ENCODE measurements at places on chromosomes 13 and 19.

- no peak for DNase-seq
Observed at GRCh38 chr13:29887030-29887557, 36.7 kb upstream of the UBL3 start.

DNA sequence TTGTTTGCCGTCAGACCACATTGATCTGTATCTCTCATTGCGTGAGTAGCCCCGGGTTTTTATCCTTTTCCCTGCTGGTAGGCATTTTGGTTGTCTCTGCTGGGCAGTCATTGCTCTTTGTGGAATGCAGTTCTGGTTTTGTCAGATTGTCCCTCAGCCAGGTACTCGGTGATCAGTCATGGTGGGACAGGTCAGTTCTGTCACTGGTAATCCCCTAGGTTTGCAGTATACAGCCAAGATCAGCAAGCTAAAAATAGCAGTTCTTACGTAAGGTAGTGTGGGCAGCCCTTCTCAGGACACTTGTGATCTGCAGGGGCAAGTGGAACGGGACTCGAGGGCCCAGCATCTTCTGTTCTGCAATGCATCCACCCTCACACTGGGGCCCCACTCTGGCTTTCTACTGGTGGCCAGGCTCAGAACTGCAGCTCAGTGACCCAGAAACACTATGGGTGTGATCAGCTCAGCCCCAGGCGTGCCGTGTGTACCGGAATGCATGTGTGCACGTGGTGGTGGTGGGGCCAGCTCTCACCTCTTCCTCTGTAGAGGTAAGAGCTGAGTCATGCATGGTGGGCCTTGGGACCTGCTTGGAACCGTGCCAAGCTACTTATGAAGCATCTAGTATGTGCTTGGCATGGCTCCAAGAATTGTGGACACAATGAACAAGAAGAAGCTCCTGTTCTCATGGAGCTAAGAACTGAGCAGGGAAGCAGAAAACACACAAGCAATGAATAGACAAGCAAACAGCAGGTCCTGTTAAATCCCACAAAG lies 6.3 kb downstream of the PLEKHF1 start:
- peak; percentile 82 for DNase-seq

GRCh38 chr19:4369888-4370260 lies 26.5 kb downstream of the MPND start:
- peak; percentile 48 for DNase-seq

DNA sequence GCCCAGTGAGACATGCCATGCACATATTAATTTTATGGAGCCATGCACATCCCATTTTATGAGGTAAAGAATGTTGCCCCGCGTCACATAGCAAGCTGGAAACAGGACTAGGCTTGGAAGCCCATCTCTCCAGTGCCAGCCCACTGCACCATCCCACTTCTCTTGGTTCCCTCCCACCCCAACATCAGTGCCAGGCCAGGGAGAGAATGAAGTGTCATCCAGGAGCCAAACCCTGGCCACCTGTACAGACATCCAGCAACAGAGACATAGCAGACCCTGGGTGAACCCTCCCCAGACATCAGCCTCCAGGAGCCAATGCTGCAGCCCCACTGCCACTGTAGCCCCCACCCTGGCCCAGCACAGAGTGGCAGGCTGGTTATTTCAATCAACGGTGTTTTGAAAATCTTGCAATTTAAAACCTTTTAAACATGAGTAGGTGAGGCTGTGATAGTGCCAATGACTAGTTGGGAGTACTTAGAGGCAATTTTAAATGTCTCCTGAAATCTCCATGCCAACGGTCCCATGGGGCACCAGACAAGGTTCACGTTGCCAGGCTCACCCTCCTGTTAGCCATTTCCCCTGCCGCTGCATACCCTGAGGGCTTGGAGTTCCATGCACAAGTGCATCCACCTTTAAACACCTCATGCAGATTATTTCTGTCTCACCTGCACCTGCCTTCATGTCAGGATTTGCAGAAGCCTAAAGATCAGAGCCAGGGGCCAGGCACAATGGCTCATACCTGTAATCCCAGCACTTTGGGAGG lies 34.7 kb downstream of the VSTM2B start:
- DNase-seq: no peak

- DNase-seq: no peak
Observed at GRCh38 chr13:43132257-43132656, 108.9 kb downstream of the DNAJC15 start.

DNA sequence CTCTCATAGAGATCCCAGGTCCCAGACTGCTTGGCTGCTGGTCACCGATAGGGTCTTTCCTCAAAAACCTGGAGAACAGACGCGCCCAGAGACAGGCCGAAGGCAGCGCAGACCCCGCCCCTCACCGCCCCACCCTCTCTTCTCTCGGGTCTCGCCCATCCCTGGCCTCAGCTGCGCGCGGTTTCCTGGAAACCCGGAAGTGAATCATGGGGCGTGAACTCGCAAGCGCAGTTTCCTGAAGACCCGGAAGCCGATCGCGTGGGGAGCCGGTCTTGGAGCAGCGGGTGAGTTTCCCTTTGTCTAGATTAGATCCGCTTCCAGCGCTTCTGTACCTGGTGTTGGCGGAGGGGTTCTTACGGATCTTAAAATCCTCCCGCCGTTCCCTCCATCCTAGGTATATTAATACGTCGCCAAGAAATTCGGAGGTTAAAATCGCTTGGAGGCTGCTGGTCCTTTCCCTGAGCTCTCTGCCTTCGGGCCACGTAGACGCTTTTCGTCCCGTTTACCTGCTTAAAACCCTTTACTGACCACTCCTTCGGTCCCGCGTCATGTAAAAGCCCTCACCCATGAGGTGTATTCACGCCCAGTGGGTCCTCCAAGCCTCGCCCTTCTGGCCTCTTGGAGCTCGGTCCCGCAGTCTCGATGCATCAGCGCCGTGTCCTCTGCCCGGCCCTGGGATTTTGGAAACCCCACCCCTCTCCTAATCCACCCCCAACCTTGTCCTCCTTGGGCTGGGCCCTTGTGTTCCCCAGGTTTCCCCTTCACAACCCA lies at the start of gene ZNF578:
Gene ZNF578, plus strand, starts transcription at position 230 of the 771 bp plus-strand sequence. CDS start 48,293 bp downstream, outside the sequence.
- DNase-seq: peak; percentile 31

- peak; percentile 7 for DNase-seq
Observed at GRCh38 chr13:110455941-110456340, 105.6 kb downstream of the RAB20 start.

DNA sequence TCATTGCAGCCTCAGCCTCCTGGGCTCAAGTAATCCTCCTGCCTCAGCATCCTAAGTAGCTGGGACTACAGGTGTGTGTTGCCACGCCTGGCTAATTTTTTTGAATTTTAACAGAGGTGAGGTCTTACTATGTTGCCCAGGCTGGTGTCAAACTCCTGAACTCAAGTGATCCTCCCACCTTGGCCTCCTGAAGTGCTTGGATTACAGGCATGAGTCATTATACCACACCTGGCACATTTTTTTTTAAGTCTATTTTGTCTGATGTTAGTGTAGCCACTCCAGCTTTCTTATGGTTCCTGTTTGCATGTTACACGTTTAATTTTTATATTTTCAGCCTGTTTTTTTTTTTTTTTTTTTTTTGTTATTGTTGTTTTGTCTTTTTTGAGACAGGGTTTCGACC lies 24.8 kb downstream of the KDM4B start:
- no peak for DNase-seq

DNA sequence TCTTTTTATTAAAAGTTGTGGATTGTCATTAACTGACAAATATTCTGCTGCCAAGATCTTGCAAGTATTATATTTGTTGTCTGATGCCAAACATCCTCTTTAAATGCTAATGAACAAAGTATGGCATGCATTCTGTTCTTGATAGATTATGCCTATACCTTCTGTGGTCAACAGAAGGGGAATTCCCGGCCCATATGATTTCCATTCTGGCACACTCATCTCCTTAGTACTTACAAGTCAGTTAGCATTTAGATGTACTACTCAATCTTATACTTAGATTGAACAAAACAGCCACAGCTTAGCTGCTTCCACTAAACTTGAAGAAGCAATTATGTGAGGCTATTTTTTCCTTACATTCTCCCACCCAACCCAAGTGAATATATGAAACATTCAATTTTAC lies 246.1 kb upstream of the DACH1 start:
- DNase-seq: no peak

- DNase-seq: no peak
Observed at GRCh38 chr19:48964205-48965039, 687 bp upstream of the FTL start.

DNA sequence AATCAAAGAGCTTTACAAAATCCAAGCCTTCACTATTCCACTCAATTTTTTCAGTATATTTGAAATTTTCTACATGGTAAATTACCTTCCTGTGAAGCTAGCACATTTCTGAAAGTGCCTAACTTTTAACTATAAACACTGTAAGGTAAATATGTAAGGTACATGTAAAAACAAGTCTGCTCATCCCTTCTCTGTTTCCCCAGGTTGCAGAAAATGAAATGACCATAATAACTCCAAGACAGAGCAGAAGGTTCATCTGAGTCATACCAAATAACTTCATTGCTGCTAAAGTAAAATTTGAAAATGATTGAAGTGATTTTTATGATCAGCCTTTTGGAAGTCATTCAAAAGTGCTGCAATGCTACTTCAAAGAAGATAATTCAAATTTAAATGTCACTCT lies 28.6 kb downstream of the FGF14 start:
- DNase-seq: no peak

DNA sequence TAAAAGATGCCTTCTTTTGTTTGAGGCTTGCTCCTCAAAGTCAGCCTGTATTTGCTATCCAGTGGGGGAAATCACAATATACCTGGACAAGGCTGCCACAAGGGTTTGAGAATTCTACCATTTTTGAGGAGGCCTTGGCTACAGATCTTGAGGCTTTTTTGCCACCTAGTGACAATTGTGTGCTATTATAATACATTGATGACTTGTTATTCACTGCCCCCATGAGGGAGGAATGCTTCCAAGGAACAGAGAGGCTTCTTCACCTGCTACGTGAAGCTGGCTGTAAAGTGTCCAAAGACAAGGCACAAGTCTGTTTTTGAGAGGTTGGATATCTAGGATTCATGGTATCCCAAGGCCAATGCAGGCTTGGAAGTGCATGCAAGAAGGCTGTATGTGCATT lies 72.5 kb downstream of the ZNF708 start:
- DNase-seq: no peak

DNA sequence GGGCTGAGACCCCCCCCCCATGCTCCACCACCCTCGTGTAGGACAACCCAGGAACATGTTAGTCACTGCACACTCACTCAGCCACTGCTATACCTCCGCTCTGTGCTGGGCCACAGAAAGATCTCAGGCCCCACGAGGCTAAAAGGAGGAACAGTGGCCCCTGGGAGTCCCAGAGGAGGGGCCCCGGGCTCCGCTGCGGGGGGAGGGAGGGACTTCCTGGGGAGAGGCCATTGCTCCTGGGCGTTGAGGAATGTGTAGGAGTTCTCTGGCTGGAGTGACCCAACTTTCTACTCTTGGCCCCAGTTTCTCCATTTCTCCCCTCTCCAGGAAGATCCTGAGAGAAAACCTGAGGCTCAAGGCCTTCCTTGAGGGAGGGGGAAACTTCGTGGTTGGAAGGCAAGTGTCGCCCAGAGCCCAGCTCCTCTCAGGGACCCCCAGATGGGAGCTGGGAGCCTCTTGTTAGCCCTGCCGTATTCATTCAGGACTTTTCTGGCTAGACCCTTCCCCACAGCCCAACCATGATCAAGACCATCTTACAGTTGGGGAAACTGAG lies 13.6 kb downstream of the ONECUT3 start:
- DNase-seq: no peak

DNA sequence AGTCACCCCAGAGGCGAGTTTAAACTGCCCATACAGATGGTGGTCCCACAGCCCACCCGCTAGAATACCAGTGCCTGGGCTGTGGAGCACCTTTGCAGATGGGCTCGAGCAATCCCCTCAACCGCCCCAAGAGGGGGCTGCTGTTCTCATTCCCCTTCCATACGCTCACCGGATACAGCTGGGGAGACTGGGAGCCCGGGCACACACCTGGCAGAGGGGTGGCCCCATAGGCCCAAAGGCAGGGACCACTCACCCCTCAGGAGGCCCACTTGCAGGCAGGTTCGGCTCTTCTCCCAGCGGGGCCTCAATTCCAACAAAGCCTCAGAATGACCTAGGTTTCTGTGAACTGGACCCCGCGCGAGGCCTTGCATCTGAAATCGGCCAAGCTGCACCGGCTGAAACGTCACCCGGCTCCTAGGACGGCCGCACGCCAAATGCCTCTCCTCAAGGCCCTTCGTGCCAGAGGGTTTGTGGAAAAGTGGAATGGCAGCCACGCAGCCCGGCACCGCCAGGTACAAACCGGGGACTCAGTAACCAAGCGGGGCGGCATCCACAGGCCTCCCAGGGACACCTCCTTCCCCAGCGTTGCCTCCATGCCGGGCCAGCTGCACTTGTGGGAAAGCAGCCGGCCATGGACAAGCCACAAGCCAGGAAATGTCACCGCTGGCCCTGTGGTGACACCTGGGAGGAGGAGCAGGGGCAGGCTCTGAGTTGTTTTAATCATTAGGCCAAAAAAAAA lies 18.7 kb downstream of the MLLT1 start:
- DNase-seq: no peak

- DNase-seq: no peak
Observed at GRCh38 chr13:62799038-62799535, 1383.4 kb upstream of the PCDH20 start.

DNA sequence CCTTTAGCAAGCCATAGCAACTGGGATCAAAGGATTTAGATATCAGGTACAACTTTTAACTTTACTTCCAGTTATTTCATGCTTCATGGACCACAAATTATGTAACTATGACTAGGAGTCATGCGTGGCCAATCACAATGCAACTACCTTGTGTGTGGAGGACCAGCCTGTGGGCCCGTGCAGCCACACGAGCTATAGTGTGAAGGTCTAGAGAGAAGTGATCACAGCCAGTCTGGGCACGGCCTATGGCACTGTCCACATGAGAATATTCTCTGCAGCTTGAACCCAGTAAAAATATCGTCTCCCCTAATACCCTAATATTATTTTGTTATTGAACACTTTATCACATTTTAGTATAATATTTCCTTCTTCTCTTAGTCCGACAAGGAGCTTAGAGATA lies 464.9 kb upstream of the MIR17HG start:
- no peak for DNase-seq

DNA sequence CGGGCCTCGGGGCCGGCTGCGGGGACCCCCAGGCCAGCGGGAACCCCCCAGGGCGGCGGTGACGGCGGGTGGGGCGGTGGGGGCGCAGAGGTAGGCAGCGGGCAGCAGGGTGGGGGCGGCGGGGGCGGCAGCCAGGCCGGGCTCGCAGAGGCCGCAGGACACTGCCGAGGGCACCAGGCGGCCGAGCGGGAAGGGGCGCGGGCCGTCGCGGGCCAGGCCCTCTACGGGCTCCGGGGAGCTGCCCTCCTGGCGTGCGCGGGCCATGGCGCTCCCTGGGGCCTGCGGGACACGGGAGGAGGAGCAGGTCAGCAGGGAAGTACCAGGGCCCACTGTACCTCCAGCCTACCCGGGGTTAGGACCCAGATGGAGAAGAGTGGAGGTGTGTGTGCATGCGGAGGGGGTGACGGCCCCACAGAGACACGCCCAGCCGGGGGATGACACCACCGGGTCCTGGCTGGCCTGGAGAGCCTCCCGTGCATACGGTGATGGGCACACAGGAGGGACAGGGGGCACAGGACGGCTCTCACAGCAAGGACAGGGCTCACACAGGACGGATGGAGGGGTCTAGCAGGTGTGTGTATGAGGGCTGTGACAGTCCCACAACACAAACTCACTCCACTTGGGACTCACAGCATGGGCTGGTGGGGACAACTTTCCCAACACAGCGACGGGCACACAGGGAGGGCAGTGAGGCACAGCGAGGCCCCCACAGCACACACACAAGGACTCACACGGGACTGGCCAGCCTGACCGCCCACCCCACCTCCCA lies 2.6 kb downstream of the BBC3 start:
- DNase-seq: no peak

GRCh38 chr19:2627319-2627829 lies 75.1 kb downstream of the GNG7 start:
- no peak for DNase-seq

- no peak for DNase-seq
Observed at GRCh38 chr19:39246951-39247669, 1.5 kb downstream of the IFNL4 start.
